ENCODE measurements at places on chromosomes 7 and 10.
A peak's percentile ranks its signal among the peaks of the same experiment; 100 is the strongest.

DNA sequence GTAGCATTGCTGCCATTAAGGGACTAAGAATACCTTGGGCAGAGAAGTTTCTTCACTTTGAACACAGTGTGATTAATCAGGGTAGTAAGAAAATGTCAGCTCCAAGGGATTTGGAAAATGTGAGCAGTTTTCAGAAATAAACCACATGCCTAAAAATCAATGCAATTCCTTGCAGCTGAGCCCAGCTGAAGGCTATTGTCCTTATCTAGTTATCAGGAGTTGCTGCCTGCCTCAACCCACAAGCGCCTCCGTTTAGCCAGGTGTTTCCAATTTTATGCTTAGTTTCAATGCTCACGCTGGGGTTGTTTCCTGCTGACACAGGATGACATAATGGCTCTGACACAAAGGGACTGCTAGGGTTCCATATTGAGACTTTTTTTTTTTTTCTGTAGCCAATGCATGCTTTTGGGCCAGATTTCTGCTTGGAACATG is 132.3 kb upstream of the ANK3 start:
- DNase-seq = no peak

- DNase-seq = peak; percentile 61
These were observed at the start of gene SKIDA1 for GRCh38 chr10:21525367-21526187. Gene SKIDA1 (minus strand): TSS chr10:21525682. CDS start chr10:21517822, 7,860 bp downstream.

DNA sequence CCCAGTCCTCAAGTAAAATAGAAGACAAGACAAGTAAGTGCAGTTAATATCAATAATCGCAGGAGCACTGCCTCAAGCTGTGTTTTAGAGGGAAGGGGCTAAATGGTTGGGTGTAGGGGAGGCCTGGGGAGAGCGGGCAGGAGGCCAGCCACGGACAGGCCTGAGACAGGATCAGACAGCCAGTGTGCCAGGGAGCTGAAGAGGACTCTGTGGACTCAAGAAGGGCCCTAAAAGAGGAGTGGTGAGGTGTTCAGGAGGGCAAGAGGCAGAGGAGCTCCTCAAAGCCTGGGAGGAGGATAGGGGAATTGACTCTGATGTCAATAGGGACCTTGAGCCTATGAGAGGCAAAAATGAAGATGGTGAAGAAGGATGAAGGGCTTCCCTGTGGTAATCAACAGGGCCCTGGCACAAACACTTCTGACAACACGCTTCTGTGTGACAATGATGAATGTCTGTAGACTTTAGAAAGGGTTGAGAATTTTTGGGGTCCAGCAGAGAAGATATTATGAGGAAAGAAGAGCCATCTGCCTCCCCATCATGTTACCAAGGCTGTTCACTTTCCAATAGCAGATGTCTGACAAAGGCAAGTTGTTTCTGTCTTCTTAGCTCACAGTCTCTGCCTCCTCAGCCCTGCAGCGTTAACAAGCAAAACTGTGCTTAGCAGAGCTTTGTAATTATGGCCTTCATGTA is 2.4 kb upstream of the PTPRE start:
- DNase-seq = no peak

DNA sequence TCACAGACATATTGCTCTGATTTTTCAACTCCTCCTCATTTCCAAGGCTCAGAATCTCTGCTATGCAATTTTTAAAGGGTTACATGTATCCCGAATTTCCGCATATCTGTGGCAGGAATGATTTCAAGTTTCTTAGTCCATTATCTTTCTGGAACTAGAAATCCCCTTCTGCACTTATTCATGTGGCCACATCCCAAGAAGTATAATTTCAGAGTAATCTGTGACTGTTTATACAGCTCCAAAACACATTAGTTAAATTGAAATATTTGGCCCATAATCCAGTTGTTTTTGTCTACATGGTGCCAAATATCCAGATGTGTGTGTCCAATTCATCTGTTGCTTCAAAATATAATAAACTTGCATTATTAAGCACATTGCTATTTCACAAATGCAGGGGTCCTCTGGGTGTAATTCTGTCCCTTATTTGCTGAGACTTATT is 271.2 kb downstream of the ARHGAP12 start:
- no peak for DNase-seq

GRCh38 chr10:49426490-49427360 is 30.8 kb upstream of the DRGX start:
- DNase-seq = no peak

GRCh38 chr7:22945584-22945983 is 68.3 kb downstream of the HYCC1 start:
- no peak for DNase-seq

- no peak for DNase-seq
These were observed 1.3 kb downstream of the SEMA3D start for GRCh38 chr7:85185424-85186082.
